ENCODE measurements at places on chromosomes 1 and 21.

GRCh38 chr1:248812736-248813425 is 12.8 kb downstream of the SH3BP5L start:
- no peak for DNase-seq

DNA sequence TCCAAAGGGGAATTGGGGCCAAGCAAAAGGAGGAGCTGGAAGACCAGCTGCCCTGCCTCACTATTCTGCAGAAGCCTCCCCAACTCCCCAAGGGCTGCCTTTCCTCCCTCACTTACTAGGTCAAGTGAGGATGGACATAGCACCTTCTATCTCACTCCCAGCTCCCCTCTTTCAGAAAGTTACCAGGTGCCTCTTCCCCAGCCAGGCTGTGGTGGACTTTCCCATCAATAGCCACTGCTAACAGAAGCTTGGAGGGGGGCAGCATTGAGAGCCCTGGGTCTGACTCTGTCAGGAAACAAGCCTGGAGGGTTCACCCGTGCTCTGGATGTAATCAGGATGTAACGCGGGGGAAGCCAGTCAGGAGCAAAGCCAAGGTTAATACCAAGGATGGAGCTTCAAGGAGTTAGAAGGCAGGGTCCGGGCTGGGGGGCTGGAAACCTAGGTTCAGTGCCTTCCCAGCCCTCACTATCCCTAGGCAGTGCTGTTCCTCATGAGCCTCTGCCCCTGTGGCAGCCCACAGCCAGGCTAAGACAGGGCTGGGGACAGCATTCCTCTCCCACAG is 127.8 kb upstream of the NGF start:
- no peak for DNase-seq

DNA sequence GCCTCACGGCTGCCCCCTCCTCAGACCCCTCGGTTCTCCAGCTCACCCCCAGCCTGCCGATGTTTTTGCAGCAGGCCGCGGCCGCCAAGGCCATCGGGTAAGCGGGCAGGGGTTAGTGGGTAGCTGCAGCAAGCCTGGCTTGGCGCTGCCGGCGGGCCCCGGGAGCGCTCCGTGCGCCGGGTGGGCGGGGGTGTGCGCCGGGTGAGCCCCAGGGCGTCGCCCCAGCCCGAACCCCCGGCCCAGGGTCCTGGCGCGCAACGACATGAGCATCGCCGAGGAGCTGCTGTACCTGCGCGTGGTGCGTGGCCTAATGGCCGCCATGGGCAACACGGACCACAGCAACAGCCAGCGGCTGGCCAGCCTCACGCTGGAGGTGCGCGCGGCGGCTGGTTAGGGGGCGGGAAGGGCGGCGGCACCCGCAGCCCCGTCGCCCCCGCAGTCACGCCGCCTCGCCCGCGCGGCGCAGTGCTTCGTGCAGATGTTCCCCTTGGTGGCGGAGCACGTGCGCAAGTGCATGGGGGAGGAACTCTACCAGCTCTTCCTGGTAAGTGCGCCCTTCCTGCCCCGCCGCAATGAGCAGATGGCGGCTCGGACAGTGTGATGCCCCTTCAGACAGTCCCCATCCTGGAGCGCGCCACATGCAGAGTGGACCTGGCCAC is 6.5 kb downstream of the RNU5D-1 start:
- no peak for DNase-seq

GRCh38 chr21:46122758-46123683 is 25.1 kb downstream of the COL6A2 start:
- no peak for DNase-seq

DNA sequence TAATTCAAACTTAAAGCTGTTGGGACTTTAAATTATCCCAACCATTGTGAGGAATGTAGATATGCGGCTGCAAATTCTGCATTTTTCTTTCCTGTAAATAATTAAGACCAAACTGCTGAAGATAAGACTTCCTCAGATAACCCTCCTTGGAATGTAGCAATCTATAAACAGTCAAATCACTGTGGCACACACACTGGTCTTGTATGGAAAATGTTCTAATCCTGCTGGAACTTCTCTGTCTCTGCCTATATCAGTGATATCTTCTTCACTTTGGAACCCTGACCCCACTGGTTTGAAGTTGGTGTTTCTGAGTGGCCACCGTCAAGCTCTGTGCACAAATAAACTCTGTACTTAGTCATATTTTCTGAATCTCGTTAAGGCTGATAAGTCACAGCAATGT is 32.9 kb downstream of the HSF2BP start:
- no peak for DNase-seq

- DNase-seq, result no peak
These were observed 30.9 kb downstream of the PTPRC start for GRCh38 chr1:198669771-198670170.

- DNase-seq, result peak; percentile 67
These were observed 1.7 kb downstream of the TRMT1L start for GRCh38 chr1:185154912-185155513.

- no peak for DNase-seq
These were observed at the start of gene CRB1 for GRCh38 chr1:197268012-197268411. TSS of gene CRB1 (plus strand) at chr1:197268252. CDS start at chr1:197268413, 161 bp downstream.

DNA sequence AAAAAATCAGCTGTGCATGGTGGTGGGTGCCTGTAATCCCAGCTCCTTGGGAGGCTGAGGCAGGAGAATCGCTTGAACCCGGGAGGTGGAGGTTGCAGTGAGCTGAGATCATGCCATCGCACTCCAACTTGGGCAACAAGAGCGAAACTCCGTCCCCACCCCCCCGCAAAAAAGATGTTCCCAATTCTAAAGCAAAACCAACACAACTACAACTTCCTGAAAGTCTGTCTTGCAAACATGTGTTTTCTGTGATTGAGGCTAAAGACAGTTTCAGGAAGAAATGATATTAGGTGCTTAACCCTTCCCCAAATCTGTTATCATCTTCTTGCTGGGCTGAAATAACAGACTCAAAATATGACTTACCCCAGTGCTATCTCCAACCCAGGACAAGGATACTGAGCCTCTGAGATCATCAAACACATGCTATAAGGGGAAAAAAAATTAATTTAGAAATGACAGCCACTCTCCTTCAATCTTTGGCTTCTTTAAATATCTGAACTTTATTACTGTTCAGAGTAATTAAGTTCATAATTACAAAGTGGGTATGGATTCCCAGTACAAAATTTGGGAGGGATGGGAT is 28.5 kb downstream of the SORT1 start:
- DNase-seq, result no peak

DNA sequence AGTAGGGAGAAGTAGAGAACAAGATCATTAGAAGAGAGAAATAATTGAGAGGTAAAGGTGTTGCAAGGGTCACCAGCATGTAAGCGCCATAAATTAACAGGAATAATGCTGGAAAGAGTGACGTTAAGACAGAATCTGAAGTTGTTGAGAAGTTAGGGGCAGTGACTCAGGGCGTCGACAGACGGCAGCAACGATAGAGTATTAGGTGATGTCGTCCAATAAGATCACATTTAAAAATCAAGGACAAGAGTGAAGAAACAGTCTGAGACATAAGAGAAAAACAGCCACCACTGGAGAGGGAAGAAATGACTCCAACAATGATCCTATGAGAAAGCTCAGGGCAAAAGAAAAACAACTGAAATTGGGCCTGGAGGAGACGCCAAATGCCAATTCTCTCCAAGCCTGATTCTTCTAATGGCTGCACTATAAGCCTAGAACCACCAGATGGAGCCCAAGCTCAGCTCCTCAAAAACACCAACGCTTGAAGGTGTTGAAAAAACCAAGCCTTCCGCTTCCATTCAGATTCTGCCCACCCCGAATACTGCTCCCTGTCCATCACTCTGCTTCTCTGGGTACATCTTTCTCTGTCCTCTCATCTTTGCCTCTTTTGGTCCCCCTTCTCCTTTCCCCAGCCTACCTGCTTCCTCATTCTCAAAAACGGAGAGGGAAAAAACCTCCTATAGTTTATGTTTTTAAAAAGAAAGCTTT is 70.0 kb downstream of the LUZP1 start:
- peak; percentile 90 for DNase-seq

GRCh38 chr21:34017039-34017961 is 56.1 kb upstream of the MRPS6 start:
- no peak for DNase-seq

DNA sequence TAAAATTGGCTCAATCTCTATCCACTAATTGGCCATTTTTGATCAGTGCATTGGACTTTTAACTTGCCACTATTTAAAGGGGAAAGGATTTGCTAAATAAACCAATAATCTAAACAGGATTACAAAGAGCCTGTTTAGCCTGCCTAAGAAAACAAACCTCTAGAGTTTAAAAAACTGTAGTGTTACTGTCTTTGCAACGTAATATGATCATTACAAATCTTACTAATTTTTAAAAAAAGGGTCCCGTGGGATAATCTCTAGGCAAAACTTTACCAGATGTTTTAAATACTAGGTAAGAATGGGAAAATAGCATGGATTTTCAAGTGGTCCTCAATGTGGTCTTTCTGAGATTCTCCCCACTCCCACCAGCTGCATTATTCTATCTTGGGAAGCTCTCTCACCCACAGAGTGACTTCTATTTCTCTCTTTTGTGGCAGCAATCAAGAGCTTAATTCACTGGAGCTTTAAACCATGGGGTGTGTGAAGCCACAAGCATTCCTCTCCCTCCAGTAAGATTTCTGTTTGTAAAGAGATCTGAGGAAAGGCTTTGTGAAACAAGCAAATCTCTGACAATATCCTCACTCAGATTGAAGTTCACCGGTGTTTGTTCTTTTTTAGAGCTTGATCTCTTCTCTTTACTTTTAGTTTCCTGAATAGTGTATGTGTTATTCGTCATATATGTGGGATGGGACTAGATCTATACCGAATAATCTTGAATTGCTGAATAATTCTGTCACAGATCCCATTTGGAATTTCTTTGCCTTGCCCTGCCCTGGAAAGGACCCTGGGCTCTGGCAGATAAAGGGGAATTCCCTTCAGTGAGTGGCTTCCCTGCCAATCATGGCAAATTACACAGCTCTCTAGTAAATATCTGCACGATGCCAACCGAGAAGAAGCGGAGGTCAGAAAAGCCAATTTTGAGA is 132.2 kb downstream of the TLR5 start:
- no peak for DNase-seq

DNA sequence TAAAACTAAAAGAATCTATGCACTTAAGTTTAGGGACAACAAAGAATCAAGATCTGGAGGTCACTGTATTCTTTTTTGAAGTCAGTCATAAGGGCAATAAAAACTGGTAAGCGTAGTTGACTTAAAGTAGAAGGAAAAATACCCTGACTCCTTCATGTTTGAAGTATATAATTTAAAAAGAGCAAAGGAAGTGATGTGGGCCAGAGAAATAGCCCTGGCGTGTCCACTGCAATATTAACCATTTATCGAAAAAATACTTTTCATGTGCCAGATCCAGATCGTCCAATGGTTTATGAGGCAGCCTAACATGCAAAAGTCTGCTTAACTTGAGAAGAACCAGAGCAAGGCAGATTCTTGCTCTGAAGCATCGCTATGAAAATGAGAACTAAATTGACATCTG is 162.0 kb downstream of the COQ8A start:
- no peak for DNase-seq

- no peak for DNase-seq
These were observed 31.3 kb downstream of the SDCCAG8 start for GRCh38 chr1:243287123-243287460.

DNA sequence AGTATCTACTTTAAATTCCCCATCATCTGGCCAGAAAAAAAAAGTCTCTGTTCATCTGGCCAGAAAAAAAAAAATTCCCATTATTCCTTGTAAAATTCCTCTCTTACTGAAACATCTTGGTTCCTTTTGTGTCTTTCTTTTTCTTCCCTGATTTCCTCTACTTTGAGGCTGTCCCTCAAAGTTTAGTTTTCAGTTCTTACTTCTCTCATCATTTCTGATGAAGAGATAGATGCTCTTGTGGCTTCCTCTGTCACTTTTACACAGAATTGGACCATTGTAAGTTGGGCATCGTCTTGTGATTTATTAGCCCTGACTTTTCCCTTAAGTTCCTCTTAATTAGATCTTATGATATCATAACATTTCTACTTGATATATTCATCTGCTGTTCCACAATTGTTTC is 6.5 kb downstream of the SOAT1 start:
- no peak for DNase-seq

- no peak for DNase-seq
These were observed 87.0 kb upstream of the RUNX1 start for GRCh38 chr21:35136106-35136505.

DNA sequence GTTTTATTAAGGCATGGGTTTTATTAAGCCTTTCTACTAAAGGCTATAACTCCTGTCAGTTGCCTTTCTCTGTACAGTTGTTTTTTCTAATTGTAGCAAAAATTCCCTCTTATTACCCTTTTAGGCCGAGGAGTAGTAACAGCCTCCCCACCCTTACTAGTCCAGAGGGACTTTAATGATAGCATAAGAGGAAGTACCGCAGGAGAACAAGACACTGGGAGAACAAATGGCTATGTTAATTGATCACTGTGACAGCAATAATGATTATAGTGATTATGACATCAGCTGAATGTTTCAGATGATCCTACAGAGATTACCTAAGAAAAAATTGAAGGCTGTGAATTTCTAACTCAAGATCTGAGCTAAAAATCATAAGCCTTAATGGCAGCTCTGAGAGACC is 383.0 kb upstream of the PTBP2 start:
- no peak for DNase-seq

DNA sequence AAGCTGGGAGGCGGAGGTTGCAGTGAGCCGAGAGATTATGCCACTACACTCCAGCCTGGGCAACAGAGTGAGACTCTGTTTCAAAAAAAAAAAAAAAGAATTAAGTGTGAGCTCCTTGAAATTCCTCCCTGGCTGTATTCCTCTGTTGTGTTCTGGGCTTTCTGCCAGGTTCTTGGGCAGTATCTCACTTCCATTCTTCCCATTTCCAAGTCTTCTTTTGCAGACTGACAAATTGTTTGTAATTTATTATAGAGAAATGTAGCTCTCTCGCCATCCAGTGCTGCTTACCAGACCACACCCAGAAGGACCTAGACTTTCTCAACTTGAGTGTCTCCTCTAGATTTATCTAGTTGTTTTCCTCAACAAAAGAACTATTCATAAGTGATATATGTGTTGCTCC is 105.0 kb upstream of the ADGRL2 start:
- DNase-seq, result no peak

DNA sequence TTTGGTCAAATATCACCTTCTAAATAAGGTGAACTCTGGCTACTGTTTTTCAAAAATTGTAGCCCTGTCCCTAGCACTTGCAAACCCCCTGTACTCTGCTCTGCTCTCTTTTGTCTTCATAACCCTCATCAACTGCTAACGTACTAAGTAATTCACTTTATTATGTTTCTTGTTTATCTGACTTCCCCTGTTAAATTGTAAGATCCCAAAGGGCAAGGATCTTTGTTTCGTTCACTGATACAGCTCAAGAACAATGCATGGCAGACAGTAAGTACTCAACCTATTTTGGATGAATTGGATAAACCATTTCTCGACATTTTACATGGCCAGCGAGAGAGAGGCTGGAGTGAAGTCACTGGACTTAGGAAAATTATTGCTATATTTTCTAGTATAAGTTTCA is 46.9 kb downstream of the ATP5PF start:
- DNase-seq, result no peak

DNA sequence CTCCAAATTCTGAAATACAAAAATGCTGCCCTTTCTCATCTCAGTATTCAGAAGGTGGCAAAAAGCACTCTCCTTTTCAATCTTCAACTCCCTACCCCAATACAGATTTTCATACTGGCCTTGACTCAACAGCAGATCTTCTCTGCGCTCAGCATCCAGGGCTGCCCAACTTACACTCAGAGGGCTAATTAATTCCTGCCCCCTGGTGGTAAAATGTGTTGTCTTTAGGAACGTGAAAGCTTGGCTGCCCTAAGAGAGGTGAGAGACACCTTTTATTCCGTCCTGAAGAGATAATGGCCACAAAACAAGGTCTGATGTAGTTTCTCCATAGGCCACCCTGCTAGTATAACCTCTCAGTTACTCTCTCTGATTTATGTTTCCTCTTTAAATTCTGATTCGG is 25.0 kb downstream of the KRTAP24-1 start:
- peak; percentile 46 for DNase-seq

All from hematopoietic multipotent progenitor cell treated with erythropoietin and hydrocortisone succinate and interleukin-3 and kit ligand, for 6 days (in vitro differentiated cells).